RKO (cell line): ENCODE measurements at places on chromosomes 1 and 21.

DNA sequence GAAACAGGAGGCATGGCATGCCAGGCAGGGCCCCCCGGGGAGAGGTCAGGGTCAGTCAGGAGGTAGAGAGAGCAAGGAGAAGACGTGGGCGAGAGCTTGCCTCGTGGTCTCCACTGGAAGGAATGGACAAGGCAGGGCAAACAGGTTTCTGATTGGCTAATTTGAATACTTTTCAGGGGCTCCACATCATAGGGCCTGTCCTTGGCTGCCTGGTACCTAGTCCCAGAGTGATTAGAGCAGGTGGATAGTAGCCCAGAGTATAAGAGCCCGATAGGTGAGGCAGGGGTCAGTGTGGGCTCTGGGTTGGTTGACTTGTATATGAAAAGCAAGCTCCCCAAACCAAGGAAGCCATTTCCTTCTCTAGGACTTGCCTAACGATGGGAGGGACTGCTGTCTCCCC, 178.6 kb downstream of the ZP4 start:
- no peak for DNase-seq

DNA sequence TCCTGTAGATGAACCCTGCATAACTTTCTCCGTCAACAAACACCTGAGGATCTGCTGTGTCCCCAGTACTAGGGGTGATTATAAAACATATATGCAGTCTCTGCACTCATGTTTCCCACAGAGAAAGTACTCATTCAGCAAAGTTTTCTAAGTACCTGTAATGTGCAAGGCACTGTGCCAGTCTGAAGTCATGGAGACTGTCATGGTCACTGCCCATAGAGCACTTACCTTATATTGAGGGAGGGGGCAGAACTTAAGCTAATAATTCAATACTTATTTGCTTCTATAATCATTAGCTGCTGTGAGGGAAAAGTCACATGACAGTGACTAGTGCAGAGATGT, 41.2 kb downstream of the MAP3K21 start:
- no peak for DNase-seq

DNA sequence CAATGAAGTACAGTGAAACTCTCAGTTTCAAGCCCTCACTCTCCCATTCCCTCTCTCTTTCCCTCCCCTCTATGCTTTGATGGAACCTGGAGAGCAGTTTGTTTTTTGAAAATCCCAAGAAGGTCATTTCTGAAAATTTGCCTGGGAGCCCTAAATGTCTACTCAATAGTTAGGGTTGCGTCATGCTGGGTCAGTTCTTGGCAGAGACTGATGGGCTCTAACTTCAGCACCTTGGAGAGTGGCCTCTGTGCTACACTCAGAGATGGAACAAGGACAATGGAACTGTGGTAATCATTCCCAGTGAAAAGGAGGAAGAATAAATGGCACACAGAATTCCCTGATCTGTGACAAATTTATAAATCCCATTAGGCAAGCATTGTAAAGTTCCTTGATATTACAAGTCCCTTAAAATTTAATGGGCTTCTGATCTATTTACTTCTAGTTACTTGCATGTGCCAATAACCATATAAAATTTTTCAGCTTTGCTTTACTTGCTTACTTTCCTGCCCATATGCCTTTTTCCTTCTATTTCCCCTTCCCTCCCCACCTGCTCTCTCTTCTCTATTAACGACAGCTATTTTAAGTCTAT, 182.9 kb upstream of the KCND3 start:
- DNase-seq, result peak; percentile 79

DNA sequence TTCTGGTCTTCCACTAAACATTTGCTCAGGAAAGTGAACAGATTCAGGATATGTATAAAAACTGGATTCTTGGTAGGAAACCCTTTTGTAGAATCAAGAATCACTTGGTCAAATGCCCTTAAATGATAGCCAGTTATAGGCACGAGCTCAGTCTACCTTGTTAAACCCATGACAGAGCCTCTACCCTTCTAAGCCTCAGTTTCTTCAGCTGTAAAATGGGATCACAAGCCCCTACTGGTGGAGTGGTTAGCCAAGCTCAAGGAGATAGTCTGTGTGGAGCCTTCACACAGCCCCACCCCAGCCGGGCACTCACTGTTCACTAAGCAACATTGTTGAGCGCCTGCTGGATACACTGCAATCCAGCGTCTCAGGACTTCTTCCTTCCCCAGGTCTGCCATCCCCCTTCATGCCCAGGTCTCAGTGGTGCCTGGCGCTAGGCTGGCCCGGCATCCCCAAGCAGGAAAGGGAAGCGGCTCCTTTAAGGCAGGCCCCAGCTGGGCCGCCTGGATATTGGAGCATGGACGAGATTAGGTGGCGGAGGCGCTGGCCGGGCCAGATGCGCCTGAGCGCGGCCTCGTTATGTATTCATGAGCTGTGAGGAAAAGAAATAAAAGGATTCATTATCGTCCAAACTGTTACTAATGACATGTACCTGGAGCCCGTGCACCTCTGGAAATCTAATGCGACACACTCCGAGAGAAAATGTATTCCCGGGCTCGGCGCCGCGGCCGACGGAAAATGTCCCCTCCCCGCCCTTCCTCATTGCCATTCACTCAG, 75.6 kb downstream of the TAS1R2 start:
- DNase-seq, result no peak

- DNase-seq, result no peak
These were observed 49.2 kb downstream of the C8B start for GRCh38 chr1:56916630-56917029.

DNA sequence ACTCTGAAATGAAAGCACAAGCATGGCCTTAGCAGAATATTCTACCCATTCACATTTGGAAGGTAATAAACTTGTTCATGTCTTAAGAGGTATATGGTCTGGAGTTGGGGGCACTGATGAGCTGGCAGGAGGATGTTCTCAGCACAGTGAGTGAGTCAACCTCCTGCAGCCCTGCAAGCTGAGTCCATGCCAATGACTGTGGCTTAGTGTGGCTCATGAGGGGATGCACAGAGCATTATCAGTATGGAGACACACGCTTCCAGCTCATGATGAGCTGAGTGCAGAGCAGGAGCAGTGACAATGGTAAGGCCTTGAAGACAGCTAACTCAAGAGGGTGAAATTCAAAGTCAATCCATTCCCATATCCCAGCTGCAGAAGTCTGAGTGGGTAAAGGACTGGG, 102.3 kb downstream of the TNFSF18 start:
- peak; percentile 78 for DNase-seq

GRCh38 chr1:173474097-173474779, 2.9 kb upstream of the PRDX6 start:
- no peak for DNase-seq

DNA sequence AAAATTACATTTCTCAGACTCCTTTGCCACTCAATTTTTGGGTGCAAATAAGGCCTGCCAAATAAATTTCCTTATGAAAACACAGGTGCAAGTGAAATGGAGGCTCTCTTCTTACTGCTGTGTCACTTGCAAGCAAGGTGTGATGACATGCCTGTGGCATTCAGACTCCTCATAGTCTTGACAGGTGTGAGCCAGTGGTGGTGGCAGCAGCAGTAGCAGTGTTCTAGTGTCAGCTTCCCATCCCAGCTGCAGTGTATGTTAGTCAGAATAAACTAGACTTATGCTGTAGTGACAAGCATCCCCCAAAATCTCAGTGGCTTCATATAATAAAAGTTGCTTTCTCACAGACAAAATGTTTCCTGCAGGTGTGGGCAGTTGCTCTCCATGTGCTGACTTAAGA, 3.8 kb upstream of the EEIG2 start:
- DNase-seq, result no peak

DNA sequence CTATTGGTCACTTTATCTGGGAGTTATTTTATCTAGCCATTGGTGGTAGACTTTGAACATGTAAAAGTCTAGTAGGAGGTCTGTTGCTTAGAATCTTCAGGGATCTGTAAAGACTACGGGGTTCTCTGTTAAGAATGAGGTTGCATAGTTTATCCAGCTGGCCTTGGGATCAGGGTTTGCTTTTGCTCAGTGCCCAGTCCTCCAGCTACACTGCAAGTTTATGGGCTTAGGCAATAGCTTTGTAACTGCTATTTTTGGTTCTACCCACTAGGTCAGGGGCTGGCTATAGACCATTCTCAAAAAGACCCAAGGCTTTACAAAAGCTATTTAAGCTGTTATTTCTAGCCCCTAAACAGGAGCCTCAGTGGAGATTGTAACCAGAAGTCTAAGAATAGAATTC, 9.8 kb downstream of the SH3GLB1 start:
- no peak for DNase-seq

GRCh38 chr21:31660259-31660565, 719 bp downstream of the SOD1 start:
- DNase-seq, result peak; percentile 35

- DNase-seq, result no peak
These were observed 32.1 kb downstream of the SH3BGR start for GRCh38 chr21:39483917-39484316.

GRCh38 chr1:234943836-234944402, 184.7 kb downstream of the TOMM20 start:
- DNase-seq, result no peak

DNA sequence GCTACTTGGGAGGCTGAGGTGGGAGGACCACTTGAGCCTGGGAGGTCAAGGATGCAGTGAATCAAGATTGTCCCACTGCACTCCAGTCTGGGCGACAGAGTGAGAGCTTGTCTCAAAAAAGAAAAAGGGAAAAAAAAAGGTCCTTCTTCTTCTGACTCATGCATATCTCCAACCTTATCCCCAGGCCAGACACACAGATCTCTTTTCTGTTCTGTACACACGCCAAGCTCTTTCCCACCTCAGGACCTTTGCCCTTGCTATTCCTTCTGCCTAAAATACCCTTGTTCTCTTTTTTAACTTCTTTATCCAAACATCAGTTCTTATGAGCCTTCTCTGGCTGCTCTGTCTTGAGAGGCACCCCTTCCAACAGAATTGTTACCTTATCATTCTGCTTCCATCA, 22.1 kb downstream of the PLEKHO1 start:
- DNase-seq, result no peak

DNA sequence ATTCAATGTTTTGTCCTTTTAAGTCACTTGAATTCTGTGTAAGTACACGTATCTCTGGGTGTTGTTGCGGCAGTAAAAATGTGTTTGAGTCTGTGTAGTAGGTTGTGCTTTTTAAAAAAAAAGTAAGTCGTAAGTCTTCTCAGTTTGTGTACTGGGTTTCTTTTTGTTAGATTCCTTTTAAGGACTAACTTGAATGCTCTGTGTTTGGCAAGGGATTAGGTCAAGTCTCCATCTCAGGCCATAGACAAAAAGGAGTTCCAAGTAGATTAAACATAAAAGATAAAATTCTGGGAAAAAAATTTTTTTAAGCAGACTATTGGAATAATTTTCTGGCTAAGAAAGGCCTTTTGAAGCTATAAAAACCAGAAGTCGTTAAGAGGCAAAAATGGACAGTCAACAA, 113.1 kb downstream of the ATP5PO start:
- no peak for DNase-seq

- DNase-seq, result no peak
These were observed 49.6 kb upstream of the LBR start for GRCh38 chr1:225477296-225477911.

DNA sequence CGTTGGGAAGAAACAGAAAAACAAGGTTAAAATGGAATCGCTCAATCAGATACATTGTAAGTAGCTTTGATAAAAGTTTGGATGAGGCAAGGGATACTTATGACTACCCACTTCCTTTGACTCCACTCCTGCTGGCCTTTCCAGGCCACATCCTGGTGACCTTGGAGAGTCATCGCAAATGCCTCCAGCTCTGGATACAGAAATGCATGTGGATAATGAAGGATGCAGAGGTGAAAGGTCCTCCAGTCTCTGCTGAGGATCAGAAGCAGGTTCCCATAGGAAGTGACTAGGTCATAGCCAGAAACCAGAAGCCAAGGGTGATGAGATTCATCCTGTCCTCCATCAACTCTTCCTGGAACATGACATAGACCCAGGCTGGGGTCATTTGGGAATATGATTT, 6.2 kb upstream of the CAMK1G start:
- DNase-seq, result no peak

GRCh38 chr1:164771619-164772361, 212.8 kb downstream of the PBX1 start:
- peak; percentile 12 for DNase-seq

DNA sequence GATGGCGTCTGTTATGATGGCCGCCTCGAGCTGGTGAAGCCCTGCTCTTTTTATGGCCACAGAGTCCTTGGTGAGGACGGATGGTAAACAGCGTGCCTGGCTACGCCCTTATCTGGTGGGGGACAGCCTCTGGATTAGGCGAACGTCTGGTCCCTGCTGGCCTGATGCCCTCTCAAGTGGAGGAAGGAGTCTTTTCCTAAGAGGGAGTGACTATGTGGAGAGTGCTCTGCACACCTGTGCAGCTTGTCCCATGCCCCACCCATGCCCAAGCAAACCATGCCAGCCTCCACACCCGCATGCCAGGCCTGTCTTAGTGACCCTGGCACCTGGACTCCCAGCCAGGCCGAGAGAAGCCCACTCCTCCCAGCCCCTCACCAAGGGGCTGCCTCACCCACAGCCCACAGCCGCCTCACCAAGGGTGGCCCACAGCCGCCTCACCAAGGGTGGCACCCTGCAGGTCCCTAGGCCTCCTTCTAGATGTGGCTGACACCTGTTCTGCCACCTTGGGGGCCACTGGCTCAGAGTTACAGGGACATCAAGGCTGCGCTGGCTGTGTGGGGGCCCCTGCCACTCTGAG, 40.2 kb downstream of the WNT9A start:
- no peak for DNase-seq

- DNase-seq, result no peak
These were observed 69.7 kb upstream of the ADAM30 start for GRCh38 chr1:119966020-119966419.

DNA sequence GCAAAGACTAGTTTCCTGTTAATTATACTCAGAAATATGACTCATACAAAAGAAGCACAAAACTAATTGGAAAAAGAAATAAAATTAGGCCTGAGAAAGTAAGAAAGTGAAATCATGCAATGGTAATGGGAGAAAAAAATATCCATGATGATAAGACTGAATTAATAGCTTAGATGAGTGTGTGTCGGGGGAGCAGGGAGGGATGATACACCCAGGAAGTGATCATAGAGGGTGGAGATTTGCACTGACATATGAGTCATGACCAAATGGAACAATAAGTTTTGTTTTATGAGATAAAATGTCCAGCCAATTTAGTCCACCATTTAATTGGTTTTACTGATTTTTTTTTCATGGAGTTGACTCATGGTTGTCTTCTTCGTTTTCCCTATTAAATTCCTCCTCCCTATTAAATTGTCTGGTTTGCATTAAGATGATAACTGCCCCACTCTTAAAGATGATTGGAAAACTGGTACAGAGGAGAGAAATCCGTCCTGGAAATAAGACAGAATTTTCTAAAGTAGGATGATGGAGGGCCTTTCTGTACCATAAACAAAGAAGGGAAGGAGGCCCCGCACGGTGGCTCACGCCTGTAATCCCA, 111.7 kb upstream of the KCNJ6 start:
- peak; percentile 30 for DNase-seq

DNA sequence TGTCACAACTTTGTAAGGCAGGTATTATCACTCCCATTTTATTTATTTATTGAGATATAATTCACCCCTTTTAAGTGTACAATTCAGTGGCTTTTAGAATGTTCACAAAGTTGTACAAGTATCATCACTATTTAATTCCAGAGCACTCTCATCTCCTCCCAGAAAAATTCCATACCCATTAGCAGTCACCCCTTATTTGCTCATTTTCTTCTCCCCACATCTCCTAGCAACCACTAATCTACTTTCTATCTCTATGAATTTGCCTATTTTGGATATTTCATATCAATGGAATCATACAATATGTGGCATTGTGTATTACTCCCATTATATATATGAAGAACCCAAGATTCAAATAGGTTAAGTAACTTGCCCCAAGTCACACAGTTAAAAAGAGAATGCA, 7.0 kb downstream of the DSTYK start:
- no peak for DNase-seq
